CD14-positive monocyte (primary cell): ENCODE measurements at places on chromosomes 7 and 10.
A peak's percentile ranks its signal among the peaks of the same experiment; 100 is the strongest.

DNA sequence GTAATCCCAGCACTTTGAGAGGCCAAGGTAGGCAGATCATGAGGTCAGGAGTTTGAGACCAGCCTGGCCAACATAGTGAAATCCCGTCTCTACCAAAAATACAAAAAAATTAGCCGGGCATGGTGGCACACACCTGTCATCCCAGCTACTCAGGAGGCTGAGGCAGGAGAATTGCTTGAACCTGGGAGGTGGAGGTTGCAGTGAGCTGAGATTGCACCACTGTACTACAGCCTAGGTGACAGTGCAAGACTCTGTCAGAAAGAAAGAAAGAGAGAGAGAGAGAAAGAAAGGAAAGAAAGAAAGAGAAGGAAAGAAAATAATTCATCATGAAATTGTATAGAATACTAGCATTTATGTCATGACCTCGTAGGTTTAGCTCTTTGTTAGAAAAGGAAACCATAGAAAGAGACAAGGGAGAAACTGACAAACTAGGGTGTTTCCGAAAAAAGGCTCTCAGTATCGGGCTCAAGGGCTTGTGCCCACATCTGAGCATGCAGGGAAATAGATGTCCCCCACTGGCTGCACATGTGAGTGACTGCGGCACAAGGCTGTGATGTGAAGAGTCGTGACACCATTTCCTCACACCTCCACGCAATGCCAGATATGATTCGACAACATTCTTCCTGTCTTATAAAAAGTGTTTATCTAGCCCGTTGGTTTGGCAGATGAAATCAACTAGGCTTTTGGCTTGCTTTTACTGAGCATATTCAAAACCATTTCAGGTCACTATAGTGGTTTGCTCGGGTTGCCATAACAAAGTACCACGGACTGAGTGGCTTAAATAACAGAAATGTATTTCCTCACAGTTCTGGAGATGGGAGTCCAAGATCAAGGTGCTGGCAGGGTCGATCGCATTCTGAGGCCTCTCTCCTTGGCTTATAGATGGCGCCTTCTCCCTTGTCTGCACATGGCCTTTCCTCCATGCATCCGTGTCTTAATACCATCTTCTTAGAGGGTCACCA is 2.0 kb downstream of the SRGN start:
- H3K4me1 ChIP-seq: peaks cover 67% of the 10 kb centered on the region
- DNase-seq: peak; percentile 76
- H3K27ac ChIP-seq: peak overlapping the region; percentile 100
- peak overlapping the region; percentile 73 for H3K4me3 ChIP-seq
- no peaks in the 10 kb centered on the region for H3K27me3 ChIP-seq
- peaks cover 3% of the 10 kb centered on the region for H3K36me3 ChIP-seq

DNA sequence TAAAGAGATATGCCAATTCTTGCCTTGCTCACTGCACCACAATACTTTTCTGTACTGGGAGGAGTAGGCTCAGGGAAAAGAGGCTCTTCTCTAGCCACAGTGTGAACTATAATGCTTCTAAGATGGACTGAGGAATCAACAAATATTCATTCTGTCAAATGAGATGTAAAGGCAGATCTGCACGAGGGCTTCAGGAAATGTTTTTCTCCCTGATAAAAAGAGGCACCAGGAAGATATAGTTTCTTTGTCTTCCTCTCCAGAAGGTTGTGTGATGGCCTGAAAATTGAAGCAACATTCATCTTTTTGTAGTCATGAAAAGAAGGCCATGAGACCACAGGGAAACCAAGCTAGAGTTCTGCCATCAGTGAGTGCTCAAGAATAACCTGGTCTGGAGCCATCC is 79.1 kb upstream of the NME8 start:
- peaks cover 45% of the 10 kb centered on the region for H3K4me1 ChIP-seq
- no peaks in the 10 kb centered on the region for H3K36me3 ChIP-seq
- peak overlapping the region; percentile 30 for H3K27ac ChIP-seq

- no peak overlapping the region for H3K27ac ChIP-seq
- peaks cover 36% of the 10 kb centered on the region for H3K36me3 ChIP-seq
- H3K27me3 ChIP-seq: no peaks in the 10 kb centered on the region
- no peak for DNase-seq
Measured at GRCh38 chr7:100465299-100465698, 1.2 kb upstream of the SPACDR start.

DNA sequence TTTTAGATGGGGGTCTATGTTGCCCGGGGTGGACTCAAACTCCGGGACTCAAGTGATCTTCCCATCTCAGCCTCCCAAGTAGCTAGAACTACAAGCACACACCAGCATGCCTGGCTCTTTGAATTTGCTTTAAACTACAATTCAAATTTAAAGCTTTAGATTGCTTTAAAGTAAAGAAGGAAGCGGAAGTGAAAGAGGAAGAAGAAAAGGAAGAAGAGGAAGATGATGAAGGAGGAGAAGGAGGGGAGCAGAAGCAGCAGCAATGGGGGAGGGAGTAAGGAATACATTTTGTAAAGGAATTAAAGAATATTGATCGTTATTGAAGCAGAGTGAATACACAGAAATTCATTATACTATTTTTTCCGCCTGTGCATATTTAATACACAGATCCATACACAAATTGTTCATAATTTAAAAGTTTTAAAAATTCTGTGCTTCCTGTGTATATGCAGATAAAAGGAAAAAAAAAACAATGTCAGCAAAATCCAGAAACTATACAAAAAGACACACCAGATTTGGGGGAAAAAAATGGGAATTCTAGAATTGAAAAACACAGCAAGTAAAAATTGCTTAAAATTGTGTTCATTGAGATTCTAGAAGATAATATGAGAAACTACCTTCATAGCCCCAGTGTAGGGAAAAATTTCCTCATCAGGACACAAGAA is 60.8 kb upstream of the KCNMA1 start:
- no peak overlapping the region for H3K4me3 ChIP-seq
- peaks cover 21% of the 10 kb centered on the region for H3K4me1 ChIP-seq
- H3K36me3 ChIP-seq: no peaks in the 10 kb centered on the region
- DNase-seq: peak; percentile 39
- peaks cover 5% of the 10 kb centered on the region for H3K27me3 ChIP-seq

- H3K27ac ChIP-seq: no peak overlapping the region
- H3K36me3 ChIP-seq: no peaks in the 10 kb centered on the region
- DNase-seq: no peak
- no peaks in the 10 kb centered on the region for H3K27me3 ChIP-seq
Measured at GRCh38 chr7:3332308-3332707, 31.3 kb downstream of the SDK1 start.

- no peaks in the 10 kb centered on the region for H3K27me3 ChIP-seq
- DNase-seq: no peak
- no peaks in the 10 kb centered on the region for H3K4me1 ChIP-seq
- no peak overlapping the region for H3K4me3 ChIP-seq
- H3K27ac ChIP-seq: no peak overlapping the region
Measured at GRCh38 chr10:85635650-85636049, 730.9 kb downstream of the GRID1 start.

- H3K4me1 ChIP-seq: peaks cover 19% of the 10 kb centered on the region
- H3K27me3 ChIP-seq: no peaks in the 10 kb centered on the region
- H3K4me3 ChIP-seq: no peak overlapping the region
- H3K27ac ChIP-seq: no peak overlapping the region
Measured at GRCh38 chr10:48901319-48901718, 38.3 kb downstream of the LRRC18 start.
